ENCODE measurements at places on chromosomes 12 and 14.

- no peak for DNase-seq
These were observed 45.5 kb downstream of the DERA start for GRCh38 chr12:15956413-15957185.

- peak; percentile 84 for DNase-seq
These were observed 132.6 kb upstream of the PLEKHG7 start for GRCh38 chr12:92570056-92570753.

DNA sequence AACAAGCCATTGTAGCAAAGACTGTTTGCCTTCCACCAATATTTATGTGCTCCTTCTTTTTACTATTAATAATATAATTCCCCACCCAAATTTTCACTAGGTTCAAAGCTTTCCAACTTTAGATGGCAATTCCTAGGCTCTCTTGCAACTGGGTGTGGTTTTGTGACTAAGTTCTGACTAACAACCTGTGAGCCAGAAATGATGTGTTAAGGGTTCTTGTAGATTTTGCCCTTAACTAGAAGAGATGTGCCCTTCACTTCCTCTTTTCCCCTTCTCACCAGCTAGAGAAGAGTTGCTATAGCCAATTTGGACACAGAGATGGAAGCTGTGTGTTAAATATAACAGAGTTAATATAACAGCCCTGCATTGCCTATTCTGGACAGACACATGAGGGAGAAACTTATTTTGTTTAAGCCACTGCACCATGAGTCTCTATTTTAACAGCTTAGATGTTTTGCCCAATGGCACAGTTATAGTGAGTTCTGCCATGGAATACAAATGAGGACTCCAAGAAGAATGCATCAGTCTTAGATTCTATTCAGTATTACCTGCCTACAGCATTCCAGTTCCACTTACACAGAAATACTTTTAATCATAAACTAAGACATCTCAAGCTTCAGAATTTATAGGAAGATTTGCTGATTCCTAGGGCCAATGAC lies 216.2 kb downstream of the DUSP6 start:
- DNase-seq: no peak

DNA sequence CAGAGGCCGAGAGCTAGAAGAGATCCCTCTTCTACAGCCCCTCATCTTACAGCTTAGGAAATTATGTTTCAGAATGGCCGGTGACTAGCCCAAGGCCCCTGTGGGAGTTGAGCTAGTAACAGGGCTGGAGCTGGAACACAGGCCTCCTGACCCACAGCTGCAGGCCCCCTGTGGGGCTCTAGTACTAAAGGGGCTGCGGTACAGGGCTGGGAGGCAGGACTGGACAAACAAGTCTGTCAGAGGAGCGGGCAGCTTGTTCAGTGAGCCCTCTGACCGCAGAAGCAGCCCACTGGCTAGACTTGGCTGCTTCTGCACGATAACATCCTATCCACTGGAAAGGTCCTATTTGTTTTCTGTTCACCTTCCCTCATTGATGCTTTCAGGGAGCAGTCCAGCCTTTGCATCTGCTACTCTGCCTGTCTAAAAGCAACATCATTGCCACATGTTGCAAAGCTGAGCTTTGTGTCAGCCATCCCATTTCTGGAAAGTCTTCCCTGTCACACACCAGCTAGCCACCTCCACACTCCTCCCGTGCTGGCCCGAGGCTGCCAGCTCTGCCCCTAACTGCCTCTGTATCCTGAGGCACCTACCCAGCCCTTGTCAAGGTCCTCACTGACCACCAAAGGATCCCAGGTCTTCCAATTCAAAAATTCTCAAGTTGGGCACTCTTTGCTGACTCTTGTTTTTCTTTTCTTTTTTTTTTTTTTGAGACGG lies 10.2 kb downstream of the PSMC1 start:
- no peak for DNase-seq

DNA sequence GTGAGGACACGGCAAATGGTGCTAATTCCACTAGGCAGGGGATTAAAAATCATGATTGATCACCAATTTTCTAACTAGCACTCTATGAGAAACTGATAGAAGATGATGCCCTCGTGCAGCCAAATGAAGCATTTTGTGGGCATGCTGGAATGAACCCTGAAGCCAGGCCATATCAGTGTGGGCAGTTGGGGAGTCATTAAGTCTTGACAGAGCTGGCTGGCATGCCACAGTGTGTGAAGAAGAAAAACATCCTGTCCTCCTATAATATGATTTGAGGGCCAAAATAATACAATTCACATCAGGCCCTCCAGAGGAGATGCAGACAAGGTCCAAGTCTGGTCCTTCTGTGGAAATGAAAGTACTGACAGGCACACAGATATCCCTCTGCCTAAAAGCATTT lies 107.1 kb downstream of the TMTC1 start:
- no peak for DNase-seq

DNA sequence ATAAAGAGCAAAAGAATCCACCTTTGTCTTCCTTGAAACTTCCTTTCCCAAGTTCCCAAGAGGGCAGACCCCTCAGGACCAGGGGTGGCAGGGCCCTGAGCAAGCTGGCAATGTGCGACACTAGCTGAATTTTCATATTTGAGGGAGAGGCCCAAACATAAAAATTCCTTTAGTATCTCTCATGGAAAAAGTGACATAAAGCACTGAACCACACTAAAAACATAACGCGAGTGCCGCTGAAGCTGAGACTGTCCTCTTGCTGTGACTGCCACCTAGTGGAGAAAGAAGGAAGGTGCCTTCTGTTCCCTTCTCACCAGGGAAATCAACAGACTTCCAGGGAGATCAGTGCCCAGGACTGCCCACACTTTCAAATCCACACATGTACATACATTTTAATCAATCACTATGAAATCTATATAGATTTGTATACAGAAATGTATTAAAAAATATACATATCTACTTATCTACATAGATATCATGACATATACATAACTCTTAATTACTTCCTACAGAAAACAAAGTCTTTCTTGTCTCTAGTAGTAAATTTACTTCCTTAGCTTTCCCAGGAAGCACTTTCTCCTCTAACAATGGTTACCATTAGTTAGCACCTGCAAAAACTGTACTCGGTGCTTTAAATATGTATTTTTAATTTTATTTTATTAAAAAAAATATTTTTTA lies 53.8 kb downstream of the SSH1 start:
- peak; percentile 83 for DNase-seq

DNA sequence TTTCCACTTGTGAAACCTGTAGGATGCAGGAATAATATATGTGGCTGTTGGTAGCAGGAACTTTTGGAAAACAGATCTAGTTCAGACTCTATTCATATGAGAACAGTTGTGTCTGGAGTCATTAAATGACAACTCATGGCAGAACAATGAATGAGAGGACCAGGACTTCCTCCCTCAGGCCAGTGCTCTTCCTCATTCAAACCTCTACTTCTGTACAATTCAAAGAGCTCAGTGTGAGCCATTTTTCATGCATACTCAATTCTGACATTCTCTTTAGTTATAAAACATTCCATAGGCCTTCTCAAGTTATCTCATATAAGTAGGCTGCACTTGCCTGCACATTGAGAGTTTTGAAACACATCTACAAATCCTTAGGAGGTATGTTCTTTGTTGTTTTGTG lies 1526.6 kb upstream of the FLRT2 start:
- DNase-seq: no peak

GRCh38 chr12:30308010-30308717 lies 387.5 kb downstream of the IPO8 start:
- no peak for DNase-seq

DNA sequence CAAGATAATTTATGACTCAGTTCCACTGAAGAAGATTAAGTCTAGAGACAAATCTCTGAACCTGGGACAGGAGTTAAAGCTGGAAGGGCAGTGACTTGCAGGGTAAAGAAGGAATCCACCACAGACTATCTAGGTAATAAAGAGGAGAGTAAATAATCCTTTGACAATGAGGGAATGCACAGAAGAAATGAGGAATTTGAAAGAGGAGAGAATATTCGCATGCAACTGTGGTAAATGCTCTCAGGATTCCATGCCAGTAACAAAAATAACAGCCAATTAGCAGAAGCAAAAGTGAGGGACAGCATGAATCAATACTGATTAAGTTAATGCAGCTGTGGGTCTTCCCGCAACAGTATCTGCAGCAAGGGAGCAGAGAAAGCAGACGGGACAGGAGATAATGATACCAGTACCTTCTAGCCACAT lies 77.0 kb downstream of the KITLG start:
- no peak for DNase-seq

GRCh38 chr12:132222096-132222807 lies 78.0 kb downstream of the NOC4L start:
- DNase-seq: no peak

DNA sequence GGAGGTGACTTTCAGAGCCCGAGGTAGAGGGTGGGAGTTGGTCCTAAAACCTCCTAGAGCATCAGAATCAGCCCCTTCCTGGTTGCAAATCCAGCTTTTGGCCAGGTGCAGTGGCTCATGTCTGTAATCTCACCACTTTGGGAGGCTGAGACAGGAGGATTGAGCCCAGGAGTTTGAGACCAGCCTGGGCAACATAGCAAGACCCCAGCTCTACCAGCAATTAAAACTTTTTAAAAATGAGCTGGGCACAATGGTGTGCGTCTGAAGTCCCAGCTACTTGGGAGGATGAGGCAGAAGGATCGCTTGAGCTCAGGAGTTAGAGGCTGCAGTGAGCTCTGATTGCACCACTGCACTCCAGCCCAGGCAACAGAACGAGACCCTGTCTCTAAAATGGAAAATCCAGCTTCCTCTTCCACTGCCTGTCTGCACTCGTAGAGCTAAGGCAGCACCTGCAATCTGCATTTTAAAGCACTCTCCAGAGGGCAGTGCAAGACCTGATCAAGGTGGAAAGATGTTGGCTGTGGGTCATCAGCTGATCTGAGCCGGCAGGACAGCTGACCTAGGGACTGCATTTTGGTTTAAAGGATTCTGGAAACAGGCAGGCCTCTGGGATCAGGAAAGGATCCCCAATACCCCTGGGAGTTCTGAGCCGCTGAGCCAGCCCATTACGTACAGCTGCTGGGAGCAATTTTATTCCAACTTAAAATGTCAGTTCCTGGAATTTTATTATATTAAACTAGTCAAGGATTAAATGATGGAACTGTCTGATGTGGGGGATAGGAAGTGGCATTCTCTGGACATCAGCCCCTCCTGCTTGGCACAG lies 1.8 kb upstream of the TESC start:
- no peak for DNase-seq

DNA sequence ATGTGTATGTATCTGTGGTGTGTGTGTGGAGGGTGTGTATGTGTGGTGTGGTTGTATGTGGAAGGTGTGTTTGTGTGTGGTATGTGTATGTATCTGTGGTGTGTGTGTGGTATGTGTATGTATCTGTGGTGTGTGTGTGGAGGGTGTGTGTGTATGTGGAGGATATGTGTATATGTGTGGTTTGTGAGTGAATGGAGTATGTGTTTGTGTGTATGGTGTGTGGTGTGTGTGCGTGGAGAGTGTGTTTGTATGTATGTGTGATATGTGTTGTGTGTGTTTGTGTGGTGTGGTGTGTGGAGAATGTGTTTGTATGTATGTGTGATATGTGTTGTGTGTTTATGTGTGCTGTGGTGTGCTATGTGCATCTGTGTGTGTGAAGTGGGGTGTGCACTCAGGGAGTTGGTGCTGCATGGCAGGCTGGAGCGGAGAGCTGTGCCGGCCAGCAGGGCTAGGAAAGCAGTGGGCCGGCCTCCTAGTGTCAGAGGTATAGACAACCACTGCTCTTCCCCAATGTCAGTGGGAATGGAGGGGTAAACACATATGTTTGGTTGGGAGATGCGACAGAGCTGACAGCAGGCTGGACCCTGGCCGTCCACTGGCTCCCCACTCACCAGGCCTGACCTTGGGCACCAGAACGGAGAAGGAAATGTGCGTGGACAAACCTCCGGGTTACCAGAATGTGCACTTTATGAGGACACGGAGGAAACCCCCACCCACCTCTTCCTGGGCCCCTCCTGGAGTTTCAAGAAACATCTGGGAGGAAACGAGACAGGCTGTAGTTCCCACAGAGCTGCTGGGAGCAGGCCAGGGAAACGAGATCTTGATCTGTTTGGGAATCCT lies 60.7 kb downstream of the CLMN start:
- DNase-seq: no peak
